Calu3 (cell line): ENCODE measurements at places on chromosomes 1 and 21.

- H3K27ac ChIP-seq: no peak overlapping the region
- H3K36me3 ChIP-seq: no peaks in the 10 kb centered on the region
- H3K4me1 ChIP-seq: no peaks in the 10 kb centered on the region
Observed at GRCh38 chr1:232908831-232909230, 41.6 kb upstream of the NTPCR start.

GRCh38 chr1:206568779-206569352, 43.4 kb downstream of the EIF2D start:
- H3K4me1 ChIP-seq: no peaks in the 10 kb centered on the region
- no peaks in the 10 kb centered on the region for H3K36me3 ChIP-seq
- no peak overlapping the region for H3K4me3 ChIP-seq
- DNase-seq: no peak

DNA sequence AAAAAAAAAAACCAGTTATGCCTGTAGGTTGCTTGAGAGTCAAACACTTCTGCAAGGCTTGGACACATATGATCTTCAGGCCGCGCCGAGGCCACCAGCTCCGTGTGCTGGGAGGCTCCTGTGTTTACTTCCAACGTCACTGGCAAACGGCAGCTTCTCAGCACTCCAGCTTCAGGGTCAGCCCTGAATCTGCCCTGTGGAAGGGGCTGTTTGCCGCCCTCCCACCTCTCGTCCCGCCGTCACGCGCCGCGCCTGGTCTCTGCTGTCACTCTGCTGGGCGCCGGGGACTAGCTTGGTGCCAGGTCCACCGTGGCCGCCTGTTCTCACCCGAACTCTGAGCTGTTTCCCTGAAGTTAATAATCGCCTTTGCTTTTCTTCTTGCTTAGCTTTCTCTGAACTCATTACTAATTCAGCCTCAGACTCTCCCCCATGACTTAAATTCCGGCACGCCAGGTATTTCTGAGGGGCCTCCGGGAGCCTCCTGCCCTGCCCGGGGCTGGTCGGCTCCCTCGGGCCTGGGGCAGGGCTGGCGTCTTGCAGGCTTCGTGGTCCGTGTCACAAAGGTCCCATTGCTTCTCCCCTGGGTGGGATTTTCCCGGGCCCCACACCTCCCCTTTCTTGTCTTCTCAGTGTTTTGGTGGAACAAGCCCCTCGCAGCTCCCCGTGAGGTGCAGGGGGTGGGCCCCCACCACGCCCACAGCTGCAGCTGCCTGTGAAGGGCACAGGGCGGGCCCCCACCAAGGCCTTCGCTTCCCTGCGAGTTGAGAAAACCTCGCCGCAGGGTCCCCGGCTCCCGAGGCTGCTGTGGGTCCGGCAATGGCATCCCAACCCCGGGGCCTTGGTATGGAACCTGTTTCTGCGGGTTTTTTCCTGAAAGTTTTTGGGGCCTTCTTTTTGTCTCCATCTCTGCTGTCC, 14.6 kb upstream of the C1orf159 start:
- H3K27ac ChIP-seq: no peak overlapping the region
- DNase-seq: no peak
- H3K36me3 ChIP-seq: peaks cover 43% of the 10 kb centered on the region

DNA sequence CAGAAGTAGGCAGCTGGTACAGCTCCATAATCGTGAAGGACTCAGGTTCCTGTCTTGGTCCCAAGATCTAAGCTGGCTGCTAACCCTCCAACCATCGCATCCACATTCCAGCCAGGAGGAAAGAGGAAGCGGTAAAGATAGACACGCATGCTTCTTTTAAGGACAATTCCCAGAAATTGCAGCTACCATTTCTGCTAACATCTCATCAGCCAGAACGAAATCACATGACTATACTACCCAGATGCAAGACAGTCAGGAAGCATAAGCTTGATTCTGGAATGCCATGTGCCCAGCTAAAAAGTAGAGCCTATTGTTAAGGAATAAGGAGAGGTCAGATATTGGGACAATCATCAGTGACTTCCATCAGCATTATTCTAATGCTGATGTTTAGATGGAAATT, 110.4 kb downstream of the EPHB2 start:
- no peak overlapping the region for H3K27ac ChIP-seq
- no peak for DNase-seq
- no peak overlapping the region for H3K4me3 ChIP-seq
- H3K36me3 ChIP-seq: no peaks in the 10 kb centered on the region

GRCh38 chr1:151897991-151898431, 11.3 kb downstream of the THEM4 start:
- DNase-seq: peak; percentile 6
- peaks cover 6% of the 10 kb centered on the region for H3K36me3 ChIP-seq
- H3K4me3 ChIP-seq: peak overlapping the region; percentile 29
- peaks cover 31% of the 10 kb centered on the region for H3K4me1 ChIP-seq
- no peaks in the 10 kb centered on the region for H3K27me3 ChIP-seq

DNA sequence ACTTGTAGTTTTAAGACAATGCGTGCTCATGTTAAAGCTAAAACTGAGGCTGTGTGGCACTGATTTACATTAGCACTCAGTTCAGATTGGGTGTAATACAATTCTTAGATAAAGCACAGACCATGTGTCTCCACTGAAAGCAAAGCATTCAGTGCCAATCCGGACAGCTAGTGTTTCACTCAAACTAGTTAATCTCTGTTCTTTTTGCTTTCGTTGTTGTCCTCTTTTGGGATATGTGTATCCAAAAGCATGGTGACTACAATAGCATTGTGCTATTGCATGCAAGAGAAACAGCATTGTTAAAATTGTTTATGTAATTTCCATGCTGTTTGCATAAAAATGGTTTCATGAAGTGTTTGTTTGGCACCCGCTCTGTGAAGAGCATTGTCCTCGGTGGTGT, 54.6 kb downstream of the F3 start:
- no peak overlapping the region for H3K27ac ChIP-seq
- no peak overlapping the region for H3K4me3 ChIP-seq
- H3K27me3 ChIP-seq: no peaks in the 10 kb centered on the region
- no peak for DNase-seq

- H3K36me3 ChIP-seq: peaks cover 86% of the 10 kb centered on the region
- no peaks in the 10 kb centered on the region for H3K27me3 ChIP-seq
- peak overlapping the region; percentile 93 for H3K4me3 ChIP-seq
- H3K4me1 ChIP-seq: peaks cover 22% of the 10 kb centered on the region
- no peak overlapping the region for H3K27ac ChIP-seq
- no peak for DNase-seq
Observed at GRCh38 chr1:52059321-52059720, 3.2 kb downstream of the BTF3L4 start.

DNA sequence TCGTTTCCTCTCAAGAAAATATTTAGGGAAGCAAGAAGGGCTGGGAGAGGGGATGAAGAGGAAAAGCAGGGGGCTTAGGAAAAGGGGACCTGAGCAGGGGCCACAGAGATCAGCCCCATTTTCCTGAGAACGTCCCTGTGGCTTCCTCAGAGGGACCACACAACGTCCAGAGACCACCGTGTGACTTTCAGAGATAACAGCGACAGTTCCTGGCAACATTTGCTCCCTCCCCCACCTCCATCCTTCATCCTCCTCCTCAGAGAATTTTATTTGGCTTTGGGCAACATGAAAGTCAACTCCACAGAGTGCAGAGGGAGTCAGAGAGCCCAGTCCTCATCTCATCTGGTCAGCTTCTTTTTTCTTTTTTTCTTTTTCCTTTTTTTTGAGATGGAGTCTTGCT, 50.9 kb downstream of the RUNX1 start:
- no peaks in the 10 kb centered on the region for H3K27me3 ChIP-seq
- H3K4me3 ChIP-seq: no peak overlapping the region
- H3K27ac ChIP-seq: no peak overlapping the region
- H3K4me1 ChIP-seq: peaks cover 8% of the 10 kb centered on the region
- no peak for DNase-seq

- H3K27me3 ChIP-seq: no peaks in the 10 kb centered on the region
- no peaks in the 10 kb centered on the region for H3K4me1 ChIP-seq
- H3K36me3 ChIP-seq: peaks cover 15% of the 10 kb centered on the region
- no peak overlapping the region for H3K4me3 ChIP-seq
Observed at GRCh38 chr1:6651909-6652308, 27.2 kb downstream of the THAP3 start.

DNA sequence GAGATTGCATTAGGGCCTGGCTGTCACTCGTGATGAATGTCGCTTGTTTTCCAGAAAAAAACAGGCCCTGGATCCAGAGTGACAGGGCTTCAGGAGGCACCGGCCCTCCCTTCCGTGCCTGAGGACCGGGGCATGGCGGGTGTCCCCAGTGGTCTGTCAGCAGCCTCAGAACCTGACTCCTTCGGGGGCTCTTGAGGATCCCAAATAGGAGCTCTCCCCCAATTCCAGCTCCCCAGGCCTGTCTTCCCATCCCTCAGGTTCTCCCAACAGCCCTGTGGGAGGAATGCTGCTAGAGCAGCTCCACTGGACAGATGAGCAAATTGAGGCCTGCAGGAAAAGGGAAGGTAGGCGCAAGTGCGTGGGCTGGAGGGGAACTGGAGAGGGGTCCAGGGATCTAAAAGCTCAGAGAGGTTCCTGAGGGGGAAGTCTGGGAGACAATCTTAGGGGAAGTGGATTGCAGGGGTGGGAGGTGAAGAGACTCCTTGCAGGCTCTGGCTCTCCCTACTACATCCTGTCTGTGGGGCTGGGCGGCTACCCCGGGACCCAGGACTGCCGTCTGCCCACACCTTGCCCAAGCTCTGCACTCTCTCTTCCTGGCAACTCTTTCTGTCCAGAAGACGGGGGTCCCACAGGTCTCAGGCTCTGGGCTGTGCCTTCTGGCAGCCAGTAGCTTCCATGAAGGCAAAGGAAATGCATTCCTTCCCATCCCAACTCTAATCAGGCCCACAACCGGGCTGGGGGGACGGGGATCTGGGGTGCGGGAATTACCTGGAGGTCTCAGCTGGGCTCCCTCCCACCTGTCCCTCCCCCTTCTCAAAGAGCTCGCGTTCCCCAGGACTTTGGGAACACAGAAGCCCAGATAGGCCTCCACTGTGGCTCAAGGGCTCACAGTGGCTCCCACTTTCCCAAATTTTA, 105.7 kb upstream of the CASZ1 start:
- DNase-seq: no peak
- H3K4me1 ChIP-seq: no peaks in the 10 kb centered on the region
- H3K4me3 ChIP-seq: no peak overlapping the region
- peaks cover 9% of the 10 kb centered on the region for H3K27me3 ChIP-seq
- peaks cover 7% of the 10 kb centered on the region for H3K36me3 ChIP-seq

DNA sequence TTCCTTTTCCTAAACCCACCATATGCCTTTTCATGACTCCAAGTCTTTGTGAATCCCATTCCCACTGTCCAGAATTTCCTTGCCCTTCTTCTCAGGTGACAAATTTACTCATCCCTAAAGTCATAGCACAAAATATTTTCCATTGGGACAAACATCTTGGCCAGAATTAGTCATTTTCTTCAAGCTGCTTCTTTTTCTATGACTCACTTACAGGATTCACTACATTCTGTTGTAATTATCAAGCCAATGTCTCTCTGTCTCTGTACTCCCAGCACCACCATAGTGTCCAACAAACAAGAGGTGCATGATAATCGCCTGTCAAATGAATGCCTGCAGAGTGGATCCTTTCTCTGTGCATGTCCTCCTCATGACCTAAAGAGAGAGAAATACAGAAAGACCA, 37.8 kb downstream of the SGIP1 start:
- no peaks in the 10 kb centered on the region for H3K27me3 ChIP-seq
- no peaks in the 10 kb centered on the region for H3K36me3 ChIP-seq
- no peak overlapping the region for H3K27ac ChIP-seq
- no peak for DNase-seq

DNA sequence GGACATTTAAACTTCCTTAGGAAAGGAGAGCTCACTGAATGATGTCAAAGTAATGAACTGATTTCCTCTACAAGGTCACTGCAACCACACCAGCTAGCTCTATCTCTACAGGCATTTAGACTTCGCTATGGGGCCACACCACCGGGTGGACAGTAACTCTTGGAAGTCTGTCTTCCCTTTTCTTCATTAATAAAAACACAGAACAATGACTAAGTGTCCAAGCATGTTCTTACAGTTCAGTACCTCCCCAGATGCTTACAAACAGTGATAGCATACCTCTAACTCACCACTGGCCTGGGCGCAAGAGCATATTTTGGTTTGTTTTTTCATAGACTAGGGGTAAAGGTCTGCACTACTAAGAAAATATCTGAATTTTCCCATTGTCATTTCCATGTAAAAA, 54.6 kb downstream of the SIM2 start:
- H3K27me3 ChIP-seq: no peaks in the 10 kb centered on the region
- H3K4me3 ChIP-seq: no peak overlapping the region
- DNase-seq: no peak
- no peaks in the 10 kb centered on the region for H3K4me1 ChIP-seq
- peaks cover 3% of the 10 kb centered on the region for H3K36me3 ChIP-seq

DNA sequence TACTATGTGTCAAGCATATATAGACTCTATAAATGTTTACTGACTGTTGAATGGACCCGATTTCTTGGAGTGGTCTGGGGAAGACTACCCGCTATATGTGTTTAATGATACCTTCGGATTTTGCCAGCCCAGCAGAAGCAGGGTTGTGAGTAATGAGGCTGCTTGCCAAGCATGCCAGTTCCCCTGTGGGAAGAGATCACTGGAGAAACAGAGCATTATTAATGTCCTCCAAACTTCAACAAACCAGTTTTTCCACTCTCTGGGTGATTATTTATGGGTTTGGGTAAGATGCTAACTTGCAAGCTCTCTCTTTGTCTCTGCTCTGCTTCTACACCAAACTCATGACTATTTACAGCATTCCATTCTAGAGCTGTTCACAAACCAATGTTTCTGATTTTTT, 25.1 kb upstream of the PHGDH start:
- H3K36me3 ChIP-seq: no peaks in the 10 kb centered on the region
- H3K27ac ChIP-seq: peak overlapping the region; percentile 80
- H3K4me1 ChIP-seq: peaks cover 29% of the 10 kb centered on the region

- H3K27ac ChIP-seq: peak within 1 kb of the TSS; percentile 90
- no peaks in the 10 kb centered on the region for H3K27me3 ChIP-seq
- DNase-seq: peak; percentile 98
- H3K4me1 ChIP-seq: peaks cover 55% of the 10 kb centered on the region
- peaks cover 23% of the 10 kb centered on the region for H3K36me3 ChIP-seq
Observed at GRCh38 chr1:209805875-209806760, at the start of gene IRF6. Gene IRF6 (minus strand): TSS chr1:209806142. CDS start chr1:209801413, 4,729 bp downstream.

DNA sequence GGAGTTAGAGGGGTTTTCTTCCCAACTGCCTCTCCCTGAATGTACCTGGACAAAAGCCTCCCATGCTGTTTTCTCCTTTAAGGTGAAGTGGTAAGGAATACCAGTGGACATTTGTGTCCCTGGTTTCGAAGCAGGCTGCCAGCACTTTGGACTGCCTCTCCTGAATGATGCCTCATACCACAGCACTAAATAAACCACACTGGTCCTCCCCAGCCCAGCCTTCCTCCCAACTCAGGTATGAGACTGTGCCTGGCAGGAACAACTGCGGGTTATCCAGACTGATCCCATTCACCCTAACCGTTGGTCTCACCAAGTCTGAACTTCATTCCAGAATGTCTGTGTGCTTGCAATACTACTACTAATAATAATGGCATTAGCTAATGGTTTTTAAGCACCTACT, 9.3 kb downstream of the COQ8A start:
- DNase-seq: no peak
- H3K4me3 ChIP-seq: no peak overlapping the region
- H3K36me3 ChIP-seq: peaks cover 9% of the 10 kb centered on the region
- no peak overlapping the region for H3K27ac ChIP-seq
- no peaks in the 10 kb centered on the region for H3K27me3 ChIP-seq
